ENCODE measurements at places on chromosomes 1 and 21.

GRCh38 chr1:43818691-43819090 lies 111.4 kb downstream of the ST3GAL3 start:
- no peak for DNase-seq

- no peak for DNase-seq
Observed at GRCh38 chr1:24198766-24199165, 11.7 kb upstream of the IFNLR1 start.

- DNase-seq: no peak
Observed at GRCh38 chr1:9186082-9186859, 48.3 kb upstream of the H6PD start.

DNA sequence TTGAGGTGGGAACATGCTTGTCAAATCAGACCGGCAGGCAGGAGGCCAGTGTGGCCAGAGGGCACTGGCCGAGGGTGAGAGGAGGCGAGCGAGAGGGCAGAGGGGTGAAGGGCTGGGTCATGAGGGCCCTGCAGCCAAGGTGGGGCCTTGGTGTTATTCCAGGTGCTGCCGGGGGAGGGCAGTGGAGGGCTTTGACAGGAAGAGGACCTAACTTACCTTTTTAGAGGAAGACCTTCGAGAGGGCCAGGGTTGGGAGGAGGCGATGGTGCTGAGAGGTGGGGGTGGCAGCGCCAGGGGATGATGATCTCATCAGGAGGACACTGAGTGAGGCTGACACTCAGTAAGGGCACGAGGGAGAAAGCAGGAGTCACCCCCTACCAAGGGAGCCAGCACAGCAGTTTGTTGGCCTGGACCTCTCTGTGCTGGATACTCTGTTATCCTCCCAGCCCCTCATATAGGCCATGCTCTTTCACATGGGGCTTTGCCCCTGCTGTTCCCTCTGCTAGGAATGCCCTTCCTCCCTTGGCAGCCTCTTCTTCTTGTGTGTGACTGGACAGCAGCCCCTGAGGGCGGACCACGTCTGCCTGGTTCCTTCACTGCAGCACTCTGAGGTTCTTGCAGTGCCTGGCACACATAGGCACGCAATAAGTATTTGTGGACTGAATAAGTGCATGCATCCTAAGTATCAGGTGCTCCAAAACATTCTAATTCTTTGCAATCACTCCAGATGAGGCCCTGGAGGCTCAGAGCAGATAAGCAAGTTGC lies 7.5 kb upstream of the TTC22 start:
- no peak for DNase-seq

DNA sequence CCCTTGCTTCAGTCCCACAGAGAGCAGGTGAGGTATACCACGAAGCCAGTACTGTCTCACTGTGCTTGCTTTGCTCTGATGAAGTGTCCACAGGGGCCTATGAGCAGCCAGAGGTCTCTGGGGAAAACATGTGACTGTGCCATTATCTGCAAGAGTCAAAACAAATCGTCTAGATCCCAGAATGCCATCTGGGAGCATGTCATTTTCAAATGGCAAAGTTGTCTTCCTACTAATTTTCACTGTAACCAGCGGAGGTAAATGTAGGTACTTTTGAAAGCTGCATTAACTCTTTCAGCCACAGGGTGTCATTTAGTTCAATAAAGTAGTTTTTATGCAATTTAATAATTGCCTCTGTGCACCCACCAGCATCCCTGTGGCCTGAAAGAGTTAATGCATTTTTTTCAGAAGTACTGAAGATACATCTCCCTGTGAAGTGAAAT lies 173.6 kb upstream of the SGIP1 start:
- no peak for DNase-seq

- peak; percentile 96 for DNase-seq
Observed at GRCh38 chr1:183804916-183805841, at the start of gene RGL1. TSS of gene RGL1 (plus strand) at chr1:183805120. CDS start at chr1:183805298, 178 bp downstream.

DNA sequence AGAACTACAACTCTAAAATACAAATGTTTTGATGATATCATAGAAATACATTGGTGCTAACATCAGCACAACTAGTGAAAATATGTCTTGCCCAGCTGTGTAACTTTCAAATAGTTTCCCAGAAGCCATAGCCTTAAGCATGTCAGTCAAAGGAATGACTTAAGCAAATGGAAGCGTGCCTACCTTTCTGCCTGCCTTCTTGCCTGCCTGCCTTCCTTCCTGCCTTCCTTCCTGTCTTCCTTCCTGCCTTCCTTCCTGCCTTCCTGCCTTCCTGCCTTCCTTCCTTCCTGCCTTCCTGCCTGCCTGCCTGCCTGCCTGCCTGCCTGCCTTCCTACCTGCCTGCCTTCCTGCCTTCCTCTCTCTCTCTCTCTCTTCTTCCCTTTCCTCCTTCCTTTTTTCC lies 104.0 kb downstream of the PBX1 start:
- no peak for DNase-seq

DNA sequence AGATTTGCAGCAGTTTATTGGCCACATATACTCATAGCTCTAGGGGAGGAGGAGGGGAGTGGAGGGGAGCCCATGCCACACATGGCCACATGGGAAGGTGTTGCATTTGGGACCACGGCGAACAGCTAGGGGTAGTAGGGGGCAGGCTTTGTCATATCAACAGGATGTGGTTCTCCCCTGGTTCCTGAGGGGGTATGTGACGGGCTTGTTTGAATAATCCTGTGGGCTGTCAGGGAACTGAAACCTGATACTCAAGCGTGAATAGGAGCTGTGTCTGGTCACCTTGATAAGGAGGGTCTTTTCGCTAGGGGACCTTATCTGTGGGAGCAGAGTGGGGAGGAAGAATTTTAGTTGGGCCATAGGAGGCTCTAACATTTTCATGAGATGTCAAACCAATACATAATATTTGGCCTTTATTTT lies 264.7 kb downstream of the CTH start:
- peak; percentile 39 for DNase-seq

DNA sequence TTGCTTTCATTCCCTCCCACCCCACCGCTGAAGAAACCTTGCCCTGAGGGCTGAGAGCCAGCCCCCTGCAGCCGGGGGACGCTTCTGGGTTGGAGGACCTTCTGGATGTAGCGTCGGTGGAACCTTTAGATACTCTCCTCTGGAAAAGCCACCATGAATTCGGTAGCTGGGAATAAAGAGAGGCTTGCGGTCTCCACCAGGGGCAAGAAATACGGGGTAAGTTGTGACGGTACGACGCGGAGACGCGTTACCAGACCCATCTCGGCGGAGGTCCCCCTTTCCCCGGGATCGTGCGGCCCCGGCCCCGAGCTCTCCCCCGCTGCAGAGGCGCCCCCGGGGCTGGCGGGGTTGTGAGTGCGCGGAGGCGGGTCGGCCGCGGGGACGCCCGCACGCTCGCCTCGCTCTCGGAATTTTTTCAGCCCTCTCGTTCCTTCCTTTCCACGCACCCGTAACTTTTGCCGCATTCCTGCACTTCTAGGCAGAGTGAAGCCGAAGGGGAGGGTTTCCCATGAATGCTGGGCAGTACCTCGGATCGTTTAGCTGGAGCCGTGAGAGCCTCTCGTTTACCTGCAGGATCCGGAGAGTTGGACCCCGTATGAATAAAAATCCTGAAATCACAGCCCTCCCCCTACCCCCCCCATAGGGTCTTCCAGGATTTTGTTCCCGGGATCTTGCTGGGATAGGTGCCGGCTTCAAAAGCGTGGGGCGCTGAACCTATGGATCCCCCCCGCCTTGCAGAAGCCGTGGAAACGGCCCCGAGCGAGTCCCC lies 671 bp downstream of the KIF26B start:
- peak; percentile 72 for DNase-seq

GRCh38 chr1:193309936-193310475 lies 123.6 kb upstream of the B3GALT2 start:
- no peak for DNase-seq

GRCh38 chr1:116449578-116449977 lies 76.5 kb downstream of the ATP1A1 start:
- DNase-seq: no peak

- no peak for DNase-seq
Observed at GRCh38 chr1:57882072-57882471, 458.2 kb upstream of the DAB1 start.

DNA sequence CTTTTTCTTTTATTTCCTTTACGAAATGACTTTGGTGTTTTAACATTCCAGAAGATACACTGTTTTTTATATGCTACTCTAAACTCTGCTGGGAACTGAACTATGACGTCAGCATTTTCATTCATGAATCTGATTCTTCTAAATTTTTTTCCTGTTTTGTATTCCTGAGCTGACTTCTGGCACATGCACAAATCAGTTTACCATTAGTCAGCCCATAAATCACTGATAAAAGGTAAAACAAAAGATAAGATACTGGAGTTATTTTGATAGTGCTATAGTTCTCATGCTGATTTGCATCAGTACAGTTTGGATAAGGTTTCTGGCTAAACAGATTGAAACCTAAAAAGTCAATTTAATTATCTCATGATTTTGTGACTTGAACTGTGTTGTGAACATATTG lies 10.4 kb downstream of the CAMTA1 start:
- DNase-seq: no peak

DNA sequence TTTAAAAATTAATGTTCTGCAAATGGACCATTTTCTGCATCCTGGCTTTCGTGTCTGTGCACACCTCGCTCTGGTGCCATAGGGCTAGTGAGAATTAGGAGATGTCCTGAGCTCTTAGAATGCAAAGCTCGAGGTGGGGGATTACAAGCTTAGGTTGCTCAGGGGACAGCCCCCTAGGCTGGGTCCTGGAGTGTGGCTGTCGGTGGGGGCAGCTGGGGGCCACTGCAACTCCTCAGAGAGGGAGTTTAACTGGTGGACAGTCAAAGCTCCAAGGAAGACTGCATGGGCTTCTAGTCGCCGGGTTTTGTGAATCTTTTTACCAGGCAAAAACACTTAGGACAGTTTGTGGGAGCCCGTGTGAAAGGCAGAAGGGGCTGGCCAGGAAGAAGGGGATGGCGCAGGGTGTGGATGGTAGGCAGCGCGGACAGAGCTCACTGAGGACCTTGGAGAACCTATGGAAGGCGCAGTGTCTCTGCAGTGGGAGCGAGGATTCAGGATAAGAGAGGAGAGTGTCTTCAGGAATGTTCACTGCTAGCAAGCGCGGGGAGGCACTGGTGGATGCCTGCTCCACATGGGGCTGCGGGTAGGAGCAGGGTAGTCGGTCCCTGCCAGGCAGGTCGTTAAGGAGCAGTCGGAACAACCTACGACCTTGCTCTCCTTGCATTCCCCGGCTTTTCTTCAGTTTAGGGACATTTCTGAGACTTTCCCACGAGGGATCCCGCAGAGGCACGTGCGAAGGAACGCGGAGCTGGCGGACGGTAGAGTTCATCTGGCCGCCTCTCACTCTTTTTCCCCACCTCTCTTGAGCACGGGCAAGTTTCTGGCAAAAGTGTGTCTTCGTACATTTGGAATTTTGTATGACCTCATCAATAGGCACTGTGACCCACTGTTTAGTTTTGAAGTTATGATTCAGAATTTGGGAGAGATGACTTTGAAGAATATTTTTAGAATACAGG lies 12.9 kb upstream of the KCNE1 start:
- peak; percentile 51 for DNase-seq

GRCh38 chr1:18644973-18645746 lies 14.5 kb downstream of the PAX7 start:
- peak; percentile 60 for DNase-seq

- DNase-seq: no peak
Observed at GRCh38 chr1:85134583-85135391, 66.0 kb downstream of the SYDE2 start.

DNA sequence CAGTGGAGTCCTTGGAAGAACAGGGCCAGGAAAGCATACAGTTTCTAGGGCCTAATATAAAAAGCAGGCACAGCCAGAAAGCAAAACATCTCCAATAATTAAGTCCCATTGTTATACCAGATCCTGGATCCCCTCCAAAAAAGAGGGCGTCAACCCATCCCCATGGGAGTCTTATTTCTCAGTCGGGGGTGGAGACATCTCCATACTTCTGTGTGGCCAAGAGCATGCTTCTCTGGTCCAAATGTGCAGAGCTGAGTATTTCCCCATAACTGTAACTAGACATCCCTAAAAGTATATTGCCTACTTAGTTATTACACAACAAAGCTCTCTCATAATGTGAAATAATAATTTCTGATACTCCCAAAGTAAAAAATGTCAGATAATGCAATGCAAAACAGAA lies 104.2 kb upstream of the SOX13 start:
- DNase-seq: no peak

DNA sequence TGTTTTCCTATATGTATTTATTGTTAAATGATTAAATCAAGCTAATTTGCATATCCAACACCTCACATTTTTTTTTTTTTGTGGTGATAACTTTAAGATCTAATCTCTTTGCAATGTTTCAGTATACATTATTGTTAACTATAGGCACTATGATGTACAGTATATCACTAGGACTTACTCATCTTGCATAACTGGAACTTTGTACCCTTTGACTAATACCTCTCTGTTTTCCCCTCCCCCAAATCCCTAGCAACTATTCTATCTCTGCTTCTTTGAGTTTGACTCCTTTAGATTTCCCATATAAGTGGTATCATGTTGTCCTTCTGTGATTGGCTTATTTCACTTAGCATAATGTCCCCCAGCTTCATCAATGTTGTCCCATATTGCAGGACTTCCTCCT lies 9.7 kb upstream of the C1orf53 start:
- no peak for DNase-seq

DNA sequence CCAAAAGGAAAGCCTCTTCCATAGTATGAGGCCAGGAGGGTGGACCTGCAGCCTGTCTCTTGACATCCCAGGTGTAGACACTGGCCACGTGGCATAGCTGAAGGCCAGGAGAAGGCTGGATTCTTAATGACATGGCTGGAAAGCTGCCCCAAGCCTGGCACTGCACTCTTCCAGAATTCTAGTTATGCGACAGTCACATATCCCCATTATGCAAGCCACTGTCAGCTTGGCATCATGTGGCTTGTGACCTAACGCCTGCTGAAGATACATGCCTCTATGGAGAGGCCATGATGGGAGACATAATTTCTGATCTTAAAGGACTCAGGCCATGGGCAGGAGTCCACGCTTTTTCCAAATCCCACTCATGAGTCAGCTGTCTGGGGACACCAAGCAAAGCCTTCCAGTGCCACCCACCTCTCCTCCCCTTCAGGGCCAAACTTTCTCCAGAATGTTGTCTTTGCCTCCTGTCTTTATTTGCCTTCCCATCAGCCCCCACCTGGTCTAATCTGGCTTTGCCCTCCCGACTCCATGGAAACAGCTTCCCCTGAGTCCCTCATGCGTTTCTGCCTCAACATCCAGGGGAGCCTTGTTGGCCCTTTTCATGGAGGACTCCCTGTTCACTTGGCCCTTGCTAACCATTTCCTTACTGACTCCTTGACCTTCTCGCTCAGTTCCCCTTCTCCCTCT lies 3.0 kb downstream of the PLA2G2A start:
- DNase-seq: no peak

- no peak for DNase-seq
Observed at GRCh38 chr1:180765151-180765550, 133.3 kb downstream of the XPR1 start.

GRCh38 chr1:154493276-154493675 lies 8.7 kb upstream of the TDRD10 start:
- peak; percentile 27 for DNase-seq

GRCh38 chr1:242147096-242147976 lies 148.4 kb upstream of the MAP1LC3C start:
- no peak for DNase-seq

All from kidney (tissue), 22 donors.